Mucosa of gallbladder (tissue), 1 donor: ENCODE measurements at places on chromosomes 6 and 20. TPM values are rescaled to one million over a fixed set of nuclear protein-coding genes. Genes with fewer than 3 reads are reported as not detected.

DNA sequence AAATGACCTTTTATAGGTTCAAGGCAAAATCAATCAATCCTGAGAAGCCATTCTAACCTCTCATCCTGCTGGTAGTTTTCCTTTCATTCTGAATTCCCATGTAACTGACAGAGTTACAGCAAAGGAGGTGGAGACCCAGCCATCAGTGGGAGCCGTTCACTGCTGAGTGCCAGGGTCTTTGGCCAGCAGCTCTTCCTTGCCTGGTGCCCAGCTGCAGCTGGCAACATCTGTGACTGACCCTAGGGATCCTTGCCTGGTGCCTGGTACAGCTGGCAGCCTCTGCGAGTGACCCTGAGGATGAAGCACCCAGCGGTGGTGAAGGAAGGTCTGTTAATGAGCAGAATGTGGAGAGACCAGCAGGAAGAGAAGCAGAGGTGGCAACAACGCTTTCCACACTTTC is 314.6 kb downstream of the THBS2 start:
- no peak for DNase-seq

DNA sequence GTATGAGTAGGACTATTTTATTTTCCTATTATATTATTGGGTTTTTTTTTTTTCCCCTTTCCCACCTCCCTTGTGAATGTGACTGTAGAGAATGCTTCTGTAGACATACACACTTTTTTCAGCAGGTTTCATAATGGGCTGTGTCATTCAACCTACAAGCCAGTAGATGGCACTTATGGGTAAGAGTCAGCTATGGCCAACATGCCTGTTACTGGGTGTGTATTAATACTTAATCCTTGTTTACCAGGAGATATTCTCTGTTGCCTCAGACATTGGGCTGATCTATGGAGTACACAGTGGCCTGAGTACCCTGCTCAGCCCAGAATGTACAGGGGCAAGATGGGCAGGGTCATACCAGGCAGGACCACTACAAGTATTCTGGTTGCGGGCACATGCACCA is 382.5 kb downstream of the EPHA7 start:
- no peak for DNase-seq

DNA sequence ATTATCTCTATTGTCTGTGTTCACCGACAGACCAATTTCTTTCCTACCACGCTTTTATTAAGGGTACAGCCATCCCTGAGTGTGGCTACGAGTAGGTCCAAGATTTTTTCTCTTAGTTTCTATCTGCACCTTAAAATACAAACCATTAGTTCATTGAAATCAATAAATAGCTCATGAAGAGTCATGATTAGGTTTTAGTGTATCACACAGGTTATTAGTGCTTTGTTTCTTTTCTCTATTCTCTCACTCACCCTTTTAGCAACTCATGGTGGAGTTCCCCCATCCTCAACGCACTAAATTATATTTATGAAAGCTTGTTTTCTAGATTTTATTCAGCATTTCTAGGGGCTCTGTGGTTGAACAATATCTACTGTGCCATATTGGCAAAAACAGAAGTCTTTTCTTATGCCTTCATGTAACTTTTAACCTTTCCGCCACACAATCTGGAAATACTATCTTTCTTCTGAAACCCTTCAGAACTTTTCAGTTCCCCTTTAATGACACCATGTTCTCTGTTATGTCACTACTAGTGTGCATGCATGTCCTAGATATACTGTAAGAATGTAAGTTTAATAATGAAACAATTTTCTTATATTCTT is 128.2 kb upstream of the LAMA2 start:
- DNase-seq, result no peak

GRCh38 chr6:27187231-27188060 is 60.1 kb upstream of the PRSS16 start:
- DNase-seq, result no peak

DNA sequence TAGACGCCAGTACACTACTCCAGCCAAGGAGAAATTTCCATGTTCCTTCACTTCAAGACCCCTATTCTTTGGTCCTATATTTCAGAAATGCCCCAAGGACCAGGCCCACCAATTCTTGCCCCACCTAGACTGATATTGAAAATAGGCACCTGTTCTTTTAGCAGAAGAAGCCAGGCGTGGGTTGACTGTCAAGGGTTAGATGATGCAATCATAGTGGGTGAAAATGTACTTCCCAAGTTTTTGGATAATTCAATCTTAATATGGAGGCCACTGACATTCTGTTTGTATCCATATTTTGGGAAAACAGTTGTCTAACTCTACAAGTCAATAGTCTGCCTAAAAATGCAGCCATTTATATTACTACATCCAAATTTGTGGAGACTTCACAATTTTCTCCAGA is 21.0 kb upstream of the SNAP91 start:
- no peak for DNase-seq

DNA sequence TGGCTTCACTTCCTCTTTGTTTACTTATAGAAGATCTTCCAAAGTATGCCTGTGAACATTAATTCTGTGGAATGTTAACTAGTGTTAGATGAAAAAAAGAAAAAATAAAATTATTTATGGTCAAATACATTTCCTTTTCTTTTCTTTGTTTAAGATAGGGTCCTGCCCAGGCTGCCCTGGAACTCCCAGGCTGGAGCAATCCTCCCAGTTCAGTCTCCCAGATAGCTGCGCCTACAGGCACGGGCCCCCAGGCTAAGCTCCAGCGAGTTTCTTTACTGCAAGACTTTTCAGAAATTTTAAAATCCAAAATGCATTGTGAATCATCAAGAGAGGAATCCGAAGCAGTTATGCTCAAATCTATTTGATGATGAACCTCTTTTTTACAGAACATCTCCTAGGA is 39.3 kb upstream of the IL20RA start:
- DNase-seq, result no peak

- DNase-seq, result peak; percentile 45
These were observed 3.6 kb downstream of the BCL2L1 start for GRCh38 chr20:31718952-31719643.

DNA sequence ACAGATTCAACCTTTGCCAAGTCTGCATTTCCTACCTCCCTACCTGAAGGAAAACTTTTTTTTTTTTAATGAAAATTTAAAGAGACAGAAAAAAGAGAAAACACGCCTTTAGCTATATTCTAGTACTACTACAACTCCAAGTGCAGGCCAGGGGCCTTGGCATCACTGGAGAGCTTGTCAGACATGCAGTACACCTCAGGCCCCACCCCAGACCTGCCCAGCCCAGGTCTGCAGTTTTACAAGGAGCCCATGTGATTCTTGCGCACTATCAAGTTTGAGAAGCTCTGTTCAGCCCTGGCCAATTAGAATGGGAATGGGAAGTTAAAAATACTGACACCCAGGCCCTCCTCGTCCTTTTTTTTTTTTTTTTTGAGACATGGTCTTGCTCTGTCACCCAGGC is 85.0 kb downstream of the NFATC2 start:
- no peak for DNase-seq

- DNase-seq, result no peak
These were observed 51.6 kb downstream of the CYP24A1 start for GRCh38 chr20:54122189-54122588.

DNA sequence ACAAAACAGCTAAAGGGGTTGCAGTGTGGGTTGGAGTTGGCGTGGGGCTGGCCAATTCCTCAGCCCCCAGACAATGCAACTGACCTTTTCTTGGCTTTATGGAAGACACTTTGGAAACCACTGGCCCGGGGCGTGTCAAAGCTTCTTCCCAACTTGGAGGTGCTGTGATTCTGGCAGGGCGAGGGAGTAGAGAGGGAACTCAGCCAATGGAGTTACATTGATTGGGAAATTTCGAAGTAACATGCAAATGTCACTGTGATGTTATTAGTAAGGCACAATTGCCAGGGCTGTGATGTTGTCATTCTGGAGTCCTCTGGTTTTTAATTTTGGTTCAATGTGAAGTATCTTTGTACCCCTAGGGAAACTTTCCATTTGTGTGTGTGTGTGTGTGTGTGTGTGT is 41.5 kb upstream of the EPB41L1 start:
- DNase-seq, result no peak

GRCh38 chr6:84408028-84408427 is 180.6 kb upstream of the CEP162 start:
- no peak for DNase-seq

GRCh38 chr6:22145823-22146677 is 150.8 kb downstream of the PRL start:
- DNase-seq, result peak; percentile 34

- DNase-seq, result no peak
These were observed 4.4 kb upstream of the RBM38 start for GRCh38 chr20:57386762-57387161.

DNA sequence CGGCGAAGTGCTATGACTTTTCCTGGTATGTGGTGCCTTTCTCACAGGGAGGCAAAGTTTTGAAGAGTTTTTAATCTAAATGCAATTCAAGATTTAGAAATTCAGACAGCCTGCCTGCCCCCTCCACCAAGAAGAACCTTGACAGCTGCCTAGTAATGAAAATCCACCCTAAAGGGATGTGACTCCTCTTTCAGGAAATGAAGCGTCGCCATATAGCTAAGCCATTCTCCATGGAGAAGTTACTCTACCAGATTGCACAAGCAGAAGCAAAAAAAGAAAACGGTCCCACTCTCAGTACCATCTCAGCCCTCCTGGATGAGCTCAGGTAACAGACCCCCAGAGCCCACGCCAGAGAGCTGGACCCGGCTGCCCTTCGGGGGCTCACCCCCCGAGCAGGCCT is 150.1 kb downstream of the DTNBP1 start:
- no peak for DNase-seq

DNA sequence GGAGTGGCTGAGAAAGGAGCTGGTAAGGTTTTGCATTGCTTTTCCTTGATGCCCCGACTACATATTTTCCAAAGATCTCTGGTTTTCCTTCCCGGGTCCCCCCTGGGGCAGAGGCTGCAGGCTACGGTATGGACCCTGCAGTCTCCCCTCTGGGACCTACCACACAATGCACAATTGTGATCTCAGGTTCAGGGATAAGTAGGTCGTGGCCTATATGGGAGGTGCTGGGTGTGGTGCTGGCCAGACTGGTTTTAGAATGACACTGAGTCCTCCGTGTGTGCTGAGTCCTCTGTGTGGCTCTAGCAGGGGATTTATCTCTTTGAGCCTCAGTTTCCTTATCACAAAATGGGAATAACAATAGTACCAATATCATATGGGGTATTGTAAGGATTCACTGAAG is 376 bp downstream of the C20orf202 start:
- no peak for DNase-seq

GRCh38 chr6:35386989-35387388 is 44.6 kb downstream of the PPARD start:
- DNase-seq, result no peak

- DNase-seq, result no peak
These were observed 131.1 kb downstream of the ATXN1 start for GRCh38 chr6:16630026-16630643.

DNA sequence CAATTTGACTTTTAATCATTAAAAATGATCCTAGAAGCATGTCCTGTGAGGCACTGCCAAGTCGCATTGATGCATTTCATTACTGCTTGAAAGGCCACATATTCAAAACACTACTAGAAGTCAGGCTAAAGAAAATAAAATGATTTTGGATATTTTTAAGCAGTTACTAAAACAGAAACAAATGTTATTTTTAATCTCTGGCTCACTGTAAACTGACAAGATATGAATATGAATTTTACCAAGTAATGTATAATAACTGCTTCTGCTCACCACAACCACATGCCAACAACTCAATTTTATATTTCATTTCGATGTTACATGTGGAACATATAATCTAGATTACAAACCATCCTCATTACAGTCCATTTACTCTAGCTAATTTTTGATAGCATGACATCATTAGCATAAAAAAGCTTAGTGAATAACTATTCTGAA is 90.6 kb downstream of the ATXN1 start:
- DNase-seq, result no peak

DNA sequence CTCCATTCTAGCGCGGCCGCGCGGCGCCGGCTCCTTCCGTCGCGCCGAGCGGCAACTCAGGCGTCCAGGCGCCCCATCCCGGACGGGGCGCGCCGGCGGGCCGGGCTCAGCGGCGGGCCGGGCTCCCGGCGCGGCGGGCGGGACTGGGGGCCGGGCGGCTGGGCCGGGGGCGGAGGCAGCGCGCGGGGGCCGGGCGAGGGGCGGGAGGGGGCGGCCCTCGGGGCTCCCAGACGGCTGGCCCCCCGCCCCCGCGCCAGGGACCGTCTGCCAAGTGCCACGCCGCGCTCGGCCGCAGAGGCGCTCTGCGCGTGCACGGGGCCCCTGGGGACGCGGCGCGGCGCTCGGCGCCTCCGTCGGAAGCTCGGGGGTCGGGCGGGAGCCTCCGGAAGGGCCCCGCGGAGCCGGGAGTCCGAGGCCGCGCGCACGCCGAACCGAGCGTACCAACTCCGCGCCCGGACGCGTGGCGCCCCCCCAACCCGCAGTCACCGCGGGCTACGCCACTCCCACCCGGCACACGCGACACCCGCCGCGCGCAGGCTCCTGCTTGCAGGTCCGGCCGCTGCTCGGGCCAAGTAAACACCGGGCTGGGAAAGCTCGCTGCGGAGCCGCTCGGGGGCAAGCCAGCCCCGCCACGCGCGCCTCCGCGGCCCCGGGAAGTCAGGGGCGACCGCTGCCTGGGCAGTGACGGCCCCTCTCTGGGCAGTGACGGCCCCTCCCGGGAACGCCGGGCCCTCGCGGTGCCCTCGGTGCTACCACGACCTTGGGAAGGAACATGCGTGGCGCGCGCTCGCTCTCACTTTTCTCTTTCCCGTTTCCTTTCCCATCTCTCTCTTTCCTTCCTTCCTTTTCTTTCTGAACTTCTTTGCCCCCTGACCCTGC is at the start of gene PREX1:
Gene PREX1 (minus strand): TSS at position 145 of the 879 bp plus-strand sequence. CDS start 139 bp downstream, at position 6.
- peak; percentile 70 for DNase-seq

DNA sequence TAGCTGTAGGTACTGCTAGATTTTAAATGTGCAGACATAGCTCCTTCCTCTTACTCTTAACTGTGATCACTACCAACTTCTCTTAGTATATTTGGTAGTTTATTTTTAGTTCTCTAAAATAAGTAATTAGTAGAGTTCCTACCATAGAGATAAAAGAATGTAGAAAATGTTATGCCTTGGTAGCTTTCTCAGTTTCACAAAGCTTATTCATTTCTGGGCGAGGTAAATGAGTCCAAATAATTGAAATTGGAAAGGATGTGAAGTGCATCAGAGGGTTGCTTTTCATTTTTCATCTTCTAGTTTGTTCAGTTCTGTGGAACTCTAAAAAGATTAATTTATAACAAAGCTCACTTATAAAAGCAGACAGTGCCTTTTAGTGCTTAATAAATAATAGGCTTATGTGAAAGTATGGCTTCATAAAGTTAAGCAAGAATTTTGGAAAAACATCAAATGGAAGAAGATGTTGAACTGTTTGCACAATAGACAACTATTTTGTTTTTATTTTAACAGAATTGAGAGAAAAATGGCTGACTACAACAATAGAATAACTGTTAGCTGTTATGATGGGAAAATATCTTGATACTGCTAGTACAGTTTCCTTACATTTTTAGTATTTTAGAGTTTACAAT is 303.7 kb downstream of the UTRN start:
- no peak for DNase-seq

The PSORS1C2 gene
- not detected for total RNA-seq

The ADGB gene
- total RNA-seq, result not detected

The KIAA0408 gene
- 6.8 TPM for total RNA-seq

The RRAGD gene
- total RNA-seq, result 19.8 TPM

The HSPA1A gene
- total RNA-seq, result 347 TPM

The JARID2 gene
- total RNA-seq, result 10.7 TPM

The PDE7B gene
- 5.7 TPM for total RNA-seq

The ME1 gene
- 30.2 TPM for total RNA-seq

The SYNDIG1 gene
- 5.7 TPM for total RNA-seq

The SLPI gene
- total RNA-seq, result 548 TPM
